ENCODE measurements at places on chromosomes 2 and 18.

DNA sequence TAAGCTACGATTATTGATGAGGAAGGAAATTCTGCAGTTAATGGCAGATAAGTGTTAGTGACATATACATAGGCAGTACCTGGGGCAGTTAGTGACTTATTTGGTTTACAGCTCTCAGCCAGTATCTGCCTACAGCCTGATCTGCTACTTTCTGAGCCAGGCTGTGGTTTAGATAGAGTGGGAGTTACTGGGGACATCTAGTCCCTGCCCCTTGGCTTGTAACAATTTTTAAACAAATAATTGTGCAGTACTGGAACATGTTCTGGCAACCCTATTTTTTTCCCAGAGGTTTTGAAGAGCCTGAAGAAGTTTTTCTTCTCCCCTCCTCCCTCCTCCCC, 2.3 kb downstream of the KIF5C start:
- no peak for DNase-seq

- DNase-seq: no peak
Measured at GRCh38 chr2:129803032-129803431, 176.4 kb upstream of the RAB6C start.

GRCh38 chr18:23824669-23825068, 135.4 kb downstream of the LAMA3 start:
- DNase-seq: no peak

DNA sequence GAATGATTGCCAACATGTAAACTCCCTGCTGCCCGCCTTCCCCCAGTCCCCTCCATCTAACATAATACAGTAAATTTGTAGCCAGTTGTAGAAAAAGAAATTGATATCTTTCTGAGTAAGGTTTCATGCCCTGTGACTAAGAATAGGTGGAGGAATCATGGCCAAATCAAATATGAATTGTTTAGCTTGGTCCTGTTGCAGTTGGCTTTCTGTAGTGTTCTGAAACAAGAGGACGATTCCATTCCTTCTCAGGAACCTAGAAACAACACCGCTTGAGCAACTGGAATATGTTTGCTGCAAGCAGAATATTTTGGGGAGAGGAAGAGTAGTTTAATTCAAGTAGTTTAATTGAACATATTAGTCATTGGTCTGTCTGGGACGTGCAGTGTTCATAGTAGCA, 7.0 kb upstream of the DRC1 start:
- no peak for DNase-seq

DNA sequence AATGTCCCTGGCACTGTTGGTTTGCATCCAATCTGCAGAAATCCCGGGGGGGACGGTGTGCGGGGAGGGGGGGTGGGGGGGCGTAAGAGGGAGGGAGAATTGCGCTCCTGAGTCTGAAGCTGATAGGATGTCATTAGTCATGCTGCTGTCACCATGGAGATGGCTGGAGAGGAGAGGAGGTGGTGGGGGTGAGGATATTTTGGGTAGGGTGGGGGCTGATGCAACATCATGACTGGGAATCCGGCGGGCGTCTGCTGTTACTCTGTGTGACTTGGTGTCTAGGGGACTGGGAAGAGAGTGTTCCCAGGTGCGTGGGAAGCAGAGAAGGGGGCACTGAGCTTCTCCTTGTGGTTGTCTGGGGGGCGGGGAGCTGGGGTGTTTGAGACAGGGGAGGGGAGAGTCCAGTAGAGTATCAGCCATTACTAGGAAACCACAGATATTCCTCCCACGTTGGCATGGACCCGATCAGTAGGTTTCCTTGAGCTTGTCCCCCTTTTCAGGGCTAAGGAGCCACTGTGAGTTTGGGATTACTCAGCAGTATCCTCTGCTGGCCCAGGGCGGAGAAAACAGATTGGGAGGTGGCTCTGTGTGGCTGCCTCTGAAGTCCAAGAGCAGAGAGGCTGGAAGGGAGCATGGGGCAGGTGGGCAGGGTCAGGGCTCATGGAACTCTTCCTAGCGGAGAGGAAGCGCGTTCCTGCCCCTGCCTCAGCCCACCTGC, 18.9 kb downstream of the TET3 start:
- DNase-seq: no peak

- no peak for DNase-seq
Measured at GRCh38 chr2:98355881-98356280, 9.6 kb downstream of the CNGA3 start.
